ENCODE measurements at places on chromosomes 12 and 14. TPM values are rescaled to one million over a fixed set of nuclear protein-coding genes. Genes with fewer than 3 reads are reported as not detected.

NUAK1 gene
- not detected for polyA plus RNA-seq

SERPINA12 gene
- polyA plus RNA-seq = not detected

CACNA2D4 gene
- polyA plus RNA-seq = 17.8 TPM

TULP3 gene
- 2.3 TPM for polyA plus RNA-seq

OSGEP gene
- polyA plus RNA-seq = 34.7 TPM

JAG2 gene
- not detected for polyA plus RNA-seq

OR6C2 gene
- not detected for polyA plus RNA-seq

PSMA3 gene
- polyA plus RNA-seq = 59.9 TPM

DHH gene
- not detected for polyA plus RNA-seq

ABHD4 gene
- polyA plus RNA-seq = 9.4 TPM

- DNase-seq = no peak
Observed at GRCh38 chr12:12392413-12392812, 35.5 kb downstream of the BORCS5 start.

GRCh38 chr12:123062681-123063486, 82.4 kb downstream of the ARL6IP4 start:
- peak; percentile 67 for DNase-seq

GRCh38 chr14:70887207-70887681, 20.0 kb upstream of the PCNX1 start:
- DNase-seq = peak; percentile 90

DNA sequence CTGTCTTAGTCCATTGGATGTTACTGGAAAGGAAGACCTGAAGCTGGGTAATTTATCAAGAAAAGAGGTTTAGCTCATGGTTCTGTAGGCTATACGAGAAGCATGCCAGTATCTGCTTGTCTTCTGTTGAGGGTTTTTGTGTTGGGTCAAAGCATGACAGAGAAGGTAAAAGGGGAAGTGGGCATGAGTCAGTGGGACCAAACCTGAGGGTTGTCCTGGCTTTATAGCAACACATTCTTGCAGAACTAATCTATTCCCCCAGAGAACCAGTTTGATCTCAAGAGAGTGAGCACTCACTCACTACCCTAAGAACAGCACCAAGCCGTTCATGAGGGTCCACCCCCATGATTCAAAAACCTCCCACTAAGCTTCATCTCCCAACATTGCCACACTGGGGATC, 19.0 kb upstream of the KRAS start:
- DNase-seq = peak; percentile 55

DNA sequence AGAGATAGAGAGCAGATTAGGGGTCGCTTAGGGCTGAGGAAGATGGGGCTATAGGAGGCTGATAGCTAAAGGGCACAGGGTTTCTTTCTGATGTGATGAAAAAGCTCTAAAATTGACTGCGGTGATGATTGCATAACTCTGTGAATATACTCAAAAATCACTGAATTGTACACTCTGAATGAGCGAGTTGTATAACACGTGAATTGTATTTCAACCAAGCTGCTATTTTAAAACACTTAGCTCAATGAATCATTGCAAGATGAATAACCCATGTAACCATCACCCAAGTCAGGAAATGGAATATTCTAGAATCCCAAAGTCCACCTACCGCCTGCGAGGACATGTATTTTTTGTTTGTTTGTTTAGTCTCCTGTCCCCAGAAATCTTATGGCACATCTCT, 60.1 kb upstream of the CCND2 start:
- peak; percentile 15 for DNase-seq

DNA sequence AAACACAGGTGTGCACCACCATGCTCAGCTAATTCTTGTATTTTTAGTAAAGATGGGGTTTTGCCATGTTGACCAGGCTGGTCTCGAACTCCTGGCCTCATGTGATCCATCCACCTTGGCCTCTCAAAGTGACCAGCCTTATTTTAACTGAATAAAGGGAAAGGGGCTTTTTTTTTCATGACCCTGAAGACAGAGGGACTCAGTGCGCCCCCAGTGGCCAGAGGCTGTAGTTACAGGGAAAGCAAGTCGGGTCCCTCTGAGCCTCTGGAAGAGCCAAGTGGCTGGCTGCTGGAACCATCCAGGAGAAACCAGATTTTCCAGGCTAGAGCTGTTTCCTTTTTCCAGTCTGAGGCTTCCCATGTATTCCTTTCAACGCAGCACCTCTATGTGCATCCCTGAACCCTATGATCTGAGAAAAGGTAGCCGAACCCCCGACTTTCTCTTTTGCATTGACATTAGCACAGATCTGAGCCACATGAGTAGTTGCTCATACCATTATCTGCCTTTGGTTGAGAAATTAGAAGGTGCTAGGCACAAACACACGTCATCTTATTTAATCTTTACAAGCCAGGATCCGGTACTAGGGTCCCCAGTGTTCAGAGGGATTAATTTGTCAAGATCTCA, 342.7 kb downstream of the CACNA1C start:
- peak; percentile 35 for DNase-seq

DNA sequence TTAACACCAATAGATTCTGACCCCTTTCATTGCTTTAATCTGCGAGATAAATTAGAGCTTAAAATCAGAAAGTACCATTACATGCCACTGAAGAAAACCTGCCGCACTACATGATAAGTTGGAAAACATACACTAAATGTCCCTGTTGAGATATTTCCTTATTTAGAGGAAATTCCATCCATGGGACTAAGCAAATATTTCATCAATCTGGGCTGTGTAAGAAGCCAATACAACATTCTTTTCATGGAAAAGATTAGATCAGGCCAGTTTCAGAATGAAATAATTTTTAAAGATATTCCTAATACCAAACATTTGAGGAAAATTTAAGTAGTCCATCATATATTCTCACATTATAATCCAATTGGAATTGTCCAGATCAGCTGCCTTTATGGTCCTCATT, 112.8 kb downstream of the LLPH start:
- no peak for DNase-seq

DNA sequence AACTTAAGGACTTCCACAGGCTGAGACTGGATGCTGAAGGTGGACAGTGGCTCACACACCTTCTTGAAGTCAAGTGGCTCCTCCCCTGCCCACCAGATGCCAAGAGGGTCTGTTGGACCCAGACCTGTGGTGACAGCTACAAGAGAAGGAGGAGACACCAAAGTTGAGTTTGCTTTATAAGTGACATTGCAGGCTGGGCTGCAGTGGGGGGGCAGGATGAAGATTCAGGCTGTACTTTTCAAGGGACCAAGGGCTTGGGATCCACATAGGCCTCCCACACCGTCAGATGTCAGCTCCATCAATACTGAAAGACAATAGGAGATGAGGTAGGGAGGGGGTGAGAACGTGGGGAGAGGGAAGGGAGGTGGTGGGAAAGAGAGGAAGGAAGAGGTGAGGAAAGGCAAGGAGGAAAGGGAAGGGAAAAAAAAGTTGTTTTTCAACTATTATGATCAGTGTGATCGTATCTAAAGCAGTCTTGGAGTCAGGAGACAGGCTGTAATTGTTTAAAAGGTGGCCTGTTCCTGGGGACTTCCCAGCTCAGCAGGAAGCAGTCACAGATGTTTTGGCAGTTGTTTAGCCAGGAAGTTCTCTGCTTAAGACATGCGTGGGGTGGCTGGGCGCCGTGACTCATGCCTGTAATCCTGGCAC, 84.1 kb upstream of the RESF1 start:
- peak; percentile 76 for DNase-seq

GRCh38 chr12:3564411-3564810, 73.4 kb downstream of the PRMT8 start:
- DNase-seq = no peak

- no peak for DNase-seq
Observed at GRCh38 chr14:100669468-100669867, 57.2 kb upstream of the DLK1 start.

DNA sequence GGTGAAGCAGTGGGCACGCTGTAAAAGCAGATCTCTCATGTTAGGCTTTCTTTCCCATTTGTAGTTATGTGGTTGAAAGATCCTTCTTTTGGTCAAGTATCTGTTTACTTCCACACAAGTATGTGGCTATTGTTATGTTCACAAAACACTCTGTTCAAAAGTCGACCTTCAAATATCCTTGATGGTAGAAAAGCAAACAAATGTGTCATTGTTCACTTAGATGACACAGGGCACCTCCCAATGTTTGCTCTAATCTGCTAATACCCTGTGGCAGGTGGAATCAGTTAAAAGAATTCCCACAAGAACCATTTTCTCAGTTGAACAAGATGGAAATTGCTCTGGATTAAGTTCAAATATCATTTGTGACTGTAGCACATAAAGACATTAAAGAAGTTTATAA, 43.6 kb upstream of the NAA30 start:
- DNase-seq = no peak

- no peak for DNase-seq
Observed at GRCh38 chr14:33062476-33062875, 123.8 kb downstream of the NPAS3 start.

DNA sequence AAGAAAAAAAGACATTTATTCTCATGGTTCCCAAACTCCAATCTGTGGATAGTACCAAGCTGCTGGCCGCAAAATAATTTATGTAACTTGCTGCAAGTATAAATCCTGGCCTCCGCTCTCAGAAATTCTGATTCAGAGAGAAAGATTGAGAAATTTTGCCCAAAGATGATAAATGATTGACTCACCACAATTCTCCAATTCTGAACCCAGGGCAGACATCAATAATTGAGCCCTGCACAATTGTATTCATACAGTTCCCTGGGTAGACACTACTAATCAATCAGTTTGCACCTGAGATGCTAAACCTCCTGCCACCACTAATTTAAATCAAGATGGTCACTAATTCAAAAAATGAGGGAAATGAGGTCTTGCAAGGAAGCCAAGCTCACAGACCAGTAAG, 38.2 kb downstream of the TRPV4 start:
- DNase-seq = no peak

DNA sequence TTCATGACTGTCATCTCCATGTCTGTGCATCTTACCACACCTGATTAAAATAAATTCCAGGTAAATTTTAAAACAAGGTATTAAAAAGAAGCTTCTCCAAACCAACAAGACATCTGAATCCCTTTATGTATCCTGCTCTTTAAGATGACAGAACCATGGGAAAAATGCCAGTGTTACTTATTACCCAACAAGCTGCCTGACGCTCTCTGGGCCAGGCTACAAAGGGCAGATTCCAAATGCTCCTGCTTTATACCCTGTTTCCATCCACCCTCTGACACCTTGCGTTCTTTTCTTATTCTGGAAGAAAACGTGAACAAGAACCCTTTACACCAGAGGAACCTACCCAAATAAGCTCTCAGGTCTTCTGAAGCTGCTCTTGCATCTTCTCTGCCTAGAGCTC, 70.7 kb downstream of the SLC8A3 start:
- no peak for DNase-seq

GRCh38 chr14:24403294-24403998, 4.6 kb downstream of the NYNRIN start:
- no peak for DNase-seq

GRCh38 chr14:92534932-92535643, 21.5 kb downstream of the RIN3 start:
- no peak for DNase-seq

DNA sequence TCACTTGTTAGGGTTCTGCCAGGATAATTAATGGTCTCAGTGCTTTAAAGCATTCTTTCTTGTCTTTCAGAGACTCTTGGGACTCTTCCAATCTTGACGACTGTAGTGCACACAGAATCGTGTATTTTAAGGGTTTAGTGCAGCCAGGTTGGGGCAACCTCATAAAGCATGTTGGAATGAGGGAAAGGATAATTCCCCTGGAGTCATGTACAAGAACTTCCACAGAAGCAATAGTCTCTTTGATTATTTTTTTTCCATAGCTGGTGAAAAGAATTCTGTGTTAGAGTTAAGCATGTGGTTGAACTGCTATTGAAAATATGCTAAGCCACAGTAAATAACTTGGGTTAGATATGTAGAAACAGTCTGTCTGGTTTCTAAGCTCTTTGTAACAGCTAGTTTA, 246.8 kb upstream of the DAAM1 start:
- no peak for DNase-seq

DNA sequence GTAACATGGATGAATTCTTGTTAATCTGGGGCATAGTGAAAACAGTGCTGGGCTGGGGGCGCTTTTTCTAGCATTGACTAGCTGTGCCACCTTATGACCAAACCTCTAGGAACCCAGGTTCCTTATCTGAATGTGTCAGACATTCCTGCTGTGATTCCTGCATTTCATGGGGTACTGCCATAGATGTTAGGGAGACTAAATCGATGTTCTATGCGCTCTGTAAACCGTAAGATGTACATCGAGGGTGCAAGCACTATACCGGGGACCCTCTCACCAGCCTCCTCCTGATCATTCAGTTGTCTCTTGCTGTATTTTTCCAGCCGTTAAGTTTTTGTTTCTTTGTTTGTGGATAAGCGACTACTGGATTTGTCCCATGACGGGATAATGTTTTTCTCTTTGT, 170.9 kb upstream of the PARP11 start:
- no peak for DNase-seq

Measured in CD14-positive monocyte (primary cell).